Activated CD8-positive, alpha-beta memory T cell treated with anti-CD3 and anti-CD28 coated beads for 1 hour (primary cell): ENCODE measurements at places on chromosomes 1 and 21.

- DNase-seq, result no peak
Measured at GRCh38 chr1:212637902-212638301, 29.3 kb downstream of the ATF3 start.

DNA sequence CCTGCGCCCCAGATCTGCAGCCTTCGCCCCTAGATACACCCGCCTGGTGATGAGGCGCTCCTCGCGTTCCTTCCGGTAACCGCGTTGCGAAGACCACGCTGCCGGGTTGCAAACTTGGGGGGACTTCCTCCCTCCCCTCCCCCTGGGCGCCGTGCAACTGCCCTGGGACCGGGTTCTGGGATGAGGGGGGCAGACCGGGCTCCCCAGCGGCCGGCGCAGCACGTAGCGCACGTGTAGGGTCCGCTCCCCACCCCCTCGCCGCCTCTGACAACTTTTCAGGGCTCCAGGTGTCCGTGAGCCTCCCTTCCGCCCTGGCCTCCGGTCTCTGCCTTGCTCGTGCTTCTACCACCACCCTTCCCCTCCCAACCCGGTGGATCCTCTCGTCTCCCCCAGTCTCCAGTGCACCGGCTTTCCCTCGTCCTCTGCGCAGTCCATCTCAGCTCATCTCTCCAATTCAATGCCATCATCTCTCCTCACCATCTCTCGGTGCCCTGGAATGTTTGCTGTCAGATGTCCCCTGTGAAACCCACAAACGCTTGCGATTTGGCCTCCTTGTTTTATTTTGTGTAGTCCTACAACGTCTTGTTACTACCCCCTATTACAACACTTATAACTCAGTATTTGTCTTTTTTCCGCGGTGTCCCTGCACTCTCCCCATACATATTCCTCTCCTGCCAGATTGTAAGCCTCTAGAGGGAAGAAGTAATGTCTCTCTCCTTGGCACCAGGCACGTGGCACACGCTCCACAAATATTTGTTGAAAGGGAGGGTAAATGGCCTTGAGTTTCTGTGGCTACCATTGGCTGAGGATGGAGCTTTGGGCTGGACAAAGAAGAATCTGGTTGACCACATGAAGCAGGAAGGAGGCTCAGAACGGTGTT lies 782 bp downstream of the PCAT6 start:
- no peak for DNase-seq

- no peak for DNase-seq
Measured at GRCh38 chr1:55318116-55318817, 103.1 kb upstream of the USP24 start.

DNA sequence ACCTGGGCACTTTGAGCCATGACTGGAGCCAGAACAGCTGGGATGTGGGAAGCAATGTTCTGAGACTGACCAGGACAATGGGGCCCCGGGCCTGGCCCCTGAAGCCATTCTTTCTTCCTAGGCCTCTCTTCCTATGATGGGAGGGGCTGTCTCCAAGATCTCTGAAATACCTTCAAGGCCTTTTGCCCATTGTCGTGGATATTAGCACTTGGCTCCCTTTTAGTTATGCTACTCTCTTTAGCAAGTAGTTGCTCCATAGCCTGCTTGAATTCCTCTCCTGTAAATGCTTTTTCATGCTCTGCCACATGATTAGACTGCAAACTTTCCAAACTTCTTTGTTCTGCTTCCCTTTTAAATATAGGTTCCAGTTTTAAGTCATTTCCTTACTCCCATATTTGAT lies 262.9 kb upstream of the CACYBP start:
- DNase-seq, result no peak

DNA sequence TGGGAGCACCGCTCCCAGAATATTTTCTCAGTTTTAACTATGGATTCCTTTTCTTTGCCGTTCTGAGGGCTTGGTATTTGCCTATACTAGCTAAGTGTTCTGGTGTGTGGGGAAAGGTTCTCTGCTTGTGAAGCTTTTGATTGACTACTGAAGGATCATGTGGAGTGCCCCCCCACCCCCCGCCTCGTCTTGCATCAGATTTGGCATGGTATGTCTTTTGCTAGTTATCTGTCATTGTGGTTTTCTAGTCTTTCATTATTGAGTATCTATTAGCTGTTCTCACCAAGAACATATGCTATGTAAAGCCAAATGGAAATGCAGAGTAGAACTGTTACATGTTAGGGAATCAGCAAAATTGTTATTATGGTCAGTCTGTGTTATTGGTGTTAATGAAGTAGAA lies 58.3 kb downstream of the MACF1 start:
- no peak for DNase-seq

DNA sequence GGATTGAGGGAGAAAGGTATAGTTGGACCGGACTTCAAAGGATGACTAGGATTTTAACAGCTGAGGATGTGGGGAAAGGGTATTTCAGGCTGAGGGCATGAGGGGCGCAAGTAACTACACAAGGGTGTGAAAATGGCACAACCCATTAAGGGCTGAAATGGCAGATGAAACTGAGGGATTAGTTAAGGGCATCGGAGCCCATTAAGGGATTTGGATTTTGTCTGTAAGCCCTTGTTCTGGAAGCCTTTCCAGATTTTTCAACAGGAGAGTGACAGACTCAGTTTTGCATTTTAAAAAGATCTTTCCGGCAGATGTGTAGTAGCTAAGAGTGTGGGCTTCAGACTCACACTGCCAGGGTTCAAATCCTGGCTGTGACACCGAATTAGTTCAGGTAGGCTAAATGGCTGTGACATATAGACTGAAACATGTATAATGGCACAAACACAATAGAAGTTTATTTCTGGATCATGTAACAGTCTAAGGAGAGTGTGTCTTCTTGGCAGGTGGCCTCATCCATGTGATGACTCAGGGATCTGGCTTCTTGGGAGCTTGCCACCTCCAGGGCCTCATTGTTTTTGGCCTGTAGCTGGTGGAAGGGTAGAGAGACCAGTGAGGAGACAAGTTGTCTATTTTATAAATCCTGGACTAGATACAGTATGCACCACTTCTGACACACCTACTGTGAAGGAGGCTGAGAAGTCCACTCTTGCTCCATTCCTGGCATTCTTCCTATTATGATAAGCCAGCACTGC lies 49.6 kb downstream of the UBE2T start:
- DNase-seq, result no peak

GRCh38 chr1:199161766-199162303 lies 523.0 kb downstream of the PTPRC start:
- no peak for DNase-seq

DNA sequence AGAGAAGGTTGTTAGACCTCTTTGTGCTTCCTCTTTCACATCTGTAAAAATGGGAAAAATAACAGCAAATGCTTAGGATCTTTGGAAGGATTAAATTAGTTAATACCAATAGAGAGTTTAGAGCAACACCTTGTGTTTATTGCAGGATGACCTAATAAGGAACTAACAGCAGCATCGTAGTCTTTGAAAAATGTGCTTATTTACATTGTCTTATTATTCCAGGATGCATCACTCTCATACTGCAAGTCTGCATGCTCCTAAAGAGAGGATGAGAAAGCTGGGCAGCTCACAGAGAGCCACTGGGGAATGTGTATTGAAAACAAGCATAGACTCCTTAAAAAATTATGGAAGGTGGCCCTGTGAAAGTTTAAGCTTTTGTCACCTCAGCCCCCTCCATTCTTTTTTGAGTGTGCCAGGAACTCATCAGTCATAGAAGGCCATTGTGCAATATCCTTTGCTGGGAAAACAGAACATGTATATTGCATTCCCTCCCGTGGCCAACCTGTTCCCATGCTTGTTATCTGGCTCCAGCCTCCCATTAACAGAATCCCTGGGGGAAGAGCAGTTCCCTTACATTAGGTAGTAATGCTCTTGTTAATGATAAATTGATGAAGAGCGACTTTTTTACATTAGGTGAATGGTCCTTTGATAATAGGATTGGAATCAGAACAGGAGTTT lies 180.7 kb downstream of the ZNF326 start:
- no peak for DNase-seq

DNA sequence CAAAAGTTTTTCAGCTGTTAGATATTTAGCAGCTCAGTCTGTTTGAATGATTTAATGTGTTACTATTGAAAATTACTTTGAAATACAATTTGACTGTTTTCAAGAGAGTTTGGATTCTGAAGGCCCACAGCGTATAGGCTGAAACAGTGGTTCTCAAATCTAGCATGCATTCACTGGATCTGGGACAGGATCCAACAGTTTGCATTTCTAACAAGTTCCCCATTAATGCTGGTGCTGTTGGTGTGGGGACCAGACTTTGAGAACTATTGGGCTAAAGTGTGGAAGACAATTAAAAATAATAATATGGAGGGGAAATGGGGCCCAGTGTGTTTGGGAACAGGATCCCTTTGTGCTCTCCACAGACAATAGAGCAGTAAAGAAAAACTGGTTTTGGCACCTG lies 31.9 kb downstream of the ITSN1 start:
- no peak for DNase-seq

DNA sequence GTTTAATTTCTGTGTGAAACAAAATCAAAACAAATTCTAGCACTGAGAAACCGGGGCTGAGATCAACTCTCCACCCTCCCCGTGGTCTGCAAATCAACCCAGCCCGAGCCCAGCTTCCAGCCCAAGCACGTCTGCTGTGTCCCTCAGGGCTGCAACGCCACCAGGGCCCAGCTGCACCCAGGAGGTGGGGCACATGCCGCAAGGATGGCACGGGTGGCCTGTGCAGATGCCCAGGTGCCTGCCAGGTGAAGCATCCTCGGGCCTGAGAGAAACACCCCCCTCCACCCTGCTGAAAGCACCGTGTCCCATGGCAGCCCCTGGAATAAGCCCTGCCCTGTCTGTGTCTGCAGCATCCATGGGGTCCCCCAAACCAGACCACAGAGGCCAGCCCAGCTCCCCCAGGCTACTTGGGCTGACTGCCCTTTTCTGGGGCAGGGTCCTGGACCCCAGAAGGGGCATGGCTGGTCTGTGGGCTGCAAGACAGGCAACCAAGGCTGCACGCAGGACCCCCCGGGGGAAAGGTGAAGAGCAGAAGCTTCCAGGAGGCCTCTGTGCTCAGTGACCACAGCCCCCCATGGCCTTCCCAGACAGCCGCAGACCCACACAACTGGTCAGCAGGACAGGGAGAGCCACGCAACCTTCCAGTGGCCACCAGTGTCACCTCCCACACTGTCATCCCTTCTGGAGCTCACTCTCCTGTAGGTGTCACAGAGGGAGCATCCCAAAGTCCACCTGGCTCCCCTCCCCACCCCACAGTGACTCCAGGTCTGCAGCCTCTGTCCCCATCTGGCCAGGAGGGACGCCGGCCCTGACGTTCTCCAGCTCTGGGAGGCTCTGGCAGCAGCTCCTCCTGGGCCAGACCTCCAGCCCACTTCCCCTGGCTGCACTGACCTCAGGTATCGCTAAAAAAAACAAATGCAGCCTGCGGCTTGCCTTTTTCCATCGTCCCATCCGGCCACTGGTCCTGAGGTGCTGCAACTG lies 7.7 kb downstream of the WNT9A start:
- DNase-seq, result no peak

- DNase-seq, result no peak
Measured at GRCh38 chr1:216005916-216006315, 417.3 kb downstream of the USH2A start.
